Activated naive CD4-positive, alpha-beta T cell treated with anti-CD3 and anti-CD28 coated beads, Interleukin-2, amount 50 U/mL, for 72 hours (primary cell): ENCODE measurements at places on chromosomes 5 and 9. TPM values are rescaled to one million over a fixed set of nuclear protein-coding genes. Genes with fewer than 3 reads are reported as not detected.

Gene PCDHGC5
- not detected for total RNA-seq

Gene IRX2
- total RNA-seq, result not detected

Gene FRMPD1
- not detected for total RNA-seq

Gene CYLC2
- not detected for total RNA-seq

Gene SPINK6
- total RNA-seq, result not detected

DNA sequence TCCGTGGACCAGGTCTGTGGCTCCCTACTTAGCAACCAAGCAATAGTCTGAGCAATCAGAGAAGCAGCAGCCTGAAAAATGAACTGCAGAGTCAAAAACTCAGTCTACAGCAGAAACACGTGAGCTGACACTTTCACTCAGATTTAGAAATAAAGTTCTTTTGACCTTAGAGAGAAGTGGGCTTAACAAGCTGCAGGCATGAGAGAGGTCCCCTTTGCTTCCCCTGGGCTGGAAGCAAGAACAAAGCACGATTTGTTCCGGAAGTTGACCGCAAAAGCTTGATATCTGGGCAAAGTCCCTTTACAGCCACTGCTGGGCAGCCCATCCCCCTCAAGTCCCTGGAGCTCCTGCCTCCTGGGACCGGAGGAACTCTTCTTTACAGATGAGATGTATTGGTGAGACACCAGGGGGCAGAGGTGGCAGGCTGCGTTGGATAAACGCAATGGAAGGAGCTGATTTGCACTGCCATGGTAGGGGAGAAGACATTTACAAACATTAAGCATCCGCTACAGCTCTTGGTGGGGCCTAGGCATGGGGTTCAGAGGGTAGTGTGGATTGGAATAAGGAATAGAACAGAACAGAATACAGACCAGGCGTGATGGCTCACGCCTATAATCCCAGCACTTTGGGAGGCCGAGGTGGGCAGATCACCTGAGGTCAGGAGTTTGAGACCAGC is 5.8 kb upstream of the SOWAHA start:
- DNase-seq, result no peak

DNA sequence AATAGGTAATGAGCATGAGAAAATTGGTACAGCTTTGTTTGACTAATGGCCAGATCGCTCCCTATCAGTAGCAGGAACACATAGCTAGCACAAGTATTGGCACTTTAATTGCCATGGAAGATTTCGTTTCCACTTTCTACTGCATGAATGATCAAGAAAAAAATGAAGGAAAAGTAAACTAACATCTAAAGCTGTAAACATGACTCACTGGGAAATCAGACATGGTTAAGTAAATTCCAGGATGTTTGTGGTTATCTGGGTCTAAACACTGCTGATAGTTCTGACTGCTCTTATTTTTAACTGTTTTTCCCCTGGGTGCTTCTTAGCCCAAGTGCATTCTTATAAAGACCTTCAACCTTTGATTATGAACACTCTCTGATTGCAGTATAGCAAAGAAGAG is 388.9 kb downstream of the NR2F1-AS1 start:
- DNase-seq, result no peak

- no peak for DNase-seq
Observed at GRCh38 chr5:66710557-66711088, 114.4 kb downstream of the MAST4 start.

GRCh38 chr5:98776066-98776705 is 2.7 kb downstream of the RGMB start:
- DNase-seq, result no peak

GRCh38 chr5:112338681-112339337 is 80.3 kb downstream of the EPB41L4A start:
- no peak for DNase-seq

- DNase-seq, result no peak
Observed at GRCh38 chr9:37746448-37747270, 6.9 kb upstream of the TRMT10B start.

GRCh38 chr5:128773378-128773777 is 191.9 kb upstream of the SLC27A6 start:
- DNase-seq, result no peak

DNA sequence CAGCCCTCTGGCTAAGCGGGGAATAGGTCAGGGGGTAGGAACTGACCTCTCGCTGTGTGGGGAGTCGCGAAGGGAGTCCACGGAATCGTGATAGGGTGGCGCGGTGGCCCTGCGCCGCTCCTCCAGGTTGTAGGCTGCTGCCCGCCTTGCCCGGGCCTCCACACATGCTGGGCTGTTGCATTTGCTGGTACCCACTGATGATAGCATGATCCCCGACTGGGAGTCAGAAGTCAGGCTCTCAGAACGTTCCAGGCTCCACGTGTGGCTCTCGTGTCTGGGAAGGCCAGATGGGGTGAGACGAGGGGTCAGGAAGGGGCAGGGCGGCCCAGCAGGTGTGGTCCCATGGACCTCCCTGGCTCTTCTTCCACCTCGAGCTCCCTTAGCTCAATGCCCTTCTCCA is 56.0 kb downstream of the PSD2 start:
- DNase-seq, result no peak

GRCh38 chr5:36181774-36182173 is 29.9 kb downstream of the SKP2 start:
- DNase-seq, result no peak

DNA sequence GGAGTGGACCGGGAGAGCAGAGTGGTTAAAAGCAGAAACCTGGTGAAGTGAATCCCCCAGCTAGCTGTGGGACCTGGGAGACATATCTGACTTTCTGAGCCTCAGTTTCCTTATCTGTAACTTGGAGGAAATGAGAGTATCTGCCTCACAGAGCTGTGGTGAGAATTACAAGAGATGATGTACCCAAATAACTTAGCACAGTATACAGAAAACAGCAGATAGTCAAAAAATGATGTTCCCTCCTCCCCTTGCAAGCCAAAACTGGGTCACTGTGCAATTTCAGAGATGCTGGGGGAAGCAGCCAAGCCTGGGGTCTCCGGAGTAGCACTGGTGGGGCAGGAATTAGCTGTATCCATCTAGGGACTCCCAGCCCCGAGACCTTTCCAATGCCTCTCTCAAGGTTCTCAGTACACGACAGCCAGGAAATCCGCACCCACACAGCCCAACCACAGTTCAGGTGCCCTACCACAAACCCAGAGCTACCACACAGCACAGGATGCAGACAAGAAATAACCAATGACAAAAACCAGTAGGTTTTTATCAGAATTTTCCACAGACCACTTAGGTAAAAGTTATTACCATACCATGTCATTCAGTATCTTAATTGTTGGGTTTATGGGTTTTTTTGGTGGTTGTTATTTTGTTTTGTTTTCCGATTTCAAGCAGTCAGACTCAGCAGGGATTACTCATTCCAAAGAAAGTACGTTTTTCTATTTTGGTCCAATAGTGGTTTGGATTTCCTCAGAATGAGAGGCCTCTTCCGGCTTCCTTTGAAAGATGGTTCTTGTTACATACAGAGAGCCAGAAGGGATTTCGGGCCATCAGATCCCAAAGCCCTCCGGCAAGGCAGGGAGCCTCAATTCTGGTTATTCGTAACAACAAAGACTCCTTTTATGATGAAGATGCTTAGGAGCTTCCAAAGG is 4.9 kb upstream of the HRH2 start:
- peak; percentile 86 for DNase-seq

DNA sequence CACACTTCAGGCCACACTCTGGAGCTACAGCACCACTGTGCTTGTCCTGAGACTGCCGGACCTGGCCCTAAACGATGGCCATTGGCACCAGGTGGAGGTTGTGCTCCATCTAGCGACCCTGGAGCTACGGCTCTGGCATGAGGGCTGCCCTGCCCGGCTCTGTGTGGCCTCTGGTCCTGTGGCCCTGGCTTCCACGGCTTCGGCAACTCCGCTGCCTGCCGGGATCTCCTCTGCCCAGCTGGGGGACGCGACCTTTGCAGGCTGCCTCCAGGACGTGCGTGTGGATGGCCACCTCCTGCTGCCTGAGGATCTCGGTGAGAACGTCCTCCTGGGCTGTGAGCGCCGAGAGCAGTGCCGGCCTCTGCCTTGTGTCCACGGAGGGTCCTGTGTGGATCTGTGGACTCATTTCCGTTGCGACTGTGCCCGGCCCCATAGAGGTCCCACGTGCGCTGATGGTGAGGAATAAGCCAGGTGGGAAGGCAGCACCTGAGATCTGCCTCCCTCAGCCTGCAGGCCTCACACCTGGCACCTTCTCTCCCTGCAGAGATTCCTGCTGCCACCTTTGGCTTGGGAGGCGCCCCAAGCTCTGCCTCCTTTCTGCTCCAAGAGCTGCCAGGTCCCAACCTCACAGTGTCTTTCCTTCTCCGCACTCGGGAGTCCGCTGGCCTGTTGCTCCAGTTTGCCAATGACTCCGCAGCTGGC is 14.7 kb downstream of the CRB2 start:
- no peak for DNase-seq

- DNase-seq, result no peak
Observed at GRCh38 chr9:69746859-69747560, 12.8 kb downstream of the PTAR1 start.

GRCh38 chr5:20033881-20034280 is 45.9 kb upstream of the CDH18 start:
- no peak for DNase-seq

GRCh38 chr5:1490376-1490775 is 33.4 kb downstream of the LPCAT1 start:
- no peak for DNase-seq

- DNase-seq, result no peak
Observed at GRCh38 chr5:18984559-18985080, 1003.4 kb downstream of the CDH18 start.

DNA sequence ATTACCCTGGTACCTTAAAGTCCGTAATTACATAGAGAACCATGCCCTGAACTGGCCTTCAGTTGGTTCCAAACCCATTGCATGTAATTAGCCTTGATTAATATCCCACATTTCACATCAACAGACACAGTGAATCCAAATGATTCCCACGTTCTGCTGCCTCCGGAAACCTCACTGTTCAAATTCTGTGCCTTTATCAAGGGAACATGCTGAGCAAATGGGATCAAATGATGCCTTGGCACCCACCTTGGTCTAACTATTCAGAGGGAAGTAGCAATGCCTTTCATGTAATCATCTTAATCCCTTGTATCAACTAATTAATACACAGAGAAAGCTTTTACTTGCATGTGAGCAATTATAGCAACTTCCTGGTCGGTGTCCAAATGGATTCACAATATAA is 100.6 kb downstream of the EFNA5 start:
- DNase-seq, result no peak

- DNase-seq, result no peak
Observed at GRCh38 chr5:59137846-59138245, 555.0 kb downstream of the RAB3C start.

- DNase-seq, result no peak
Observed at GRCh38 chr5:125390326-125390725, 643.9 kb upstream of the ZNF608 start.

- no peak for DNase-seq
Observed at GRCh38 chr9:87596862-87597261, 99.2 kb downstream of the DAPK1 start.

DNA sequence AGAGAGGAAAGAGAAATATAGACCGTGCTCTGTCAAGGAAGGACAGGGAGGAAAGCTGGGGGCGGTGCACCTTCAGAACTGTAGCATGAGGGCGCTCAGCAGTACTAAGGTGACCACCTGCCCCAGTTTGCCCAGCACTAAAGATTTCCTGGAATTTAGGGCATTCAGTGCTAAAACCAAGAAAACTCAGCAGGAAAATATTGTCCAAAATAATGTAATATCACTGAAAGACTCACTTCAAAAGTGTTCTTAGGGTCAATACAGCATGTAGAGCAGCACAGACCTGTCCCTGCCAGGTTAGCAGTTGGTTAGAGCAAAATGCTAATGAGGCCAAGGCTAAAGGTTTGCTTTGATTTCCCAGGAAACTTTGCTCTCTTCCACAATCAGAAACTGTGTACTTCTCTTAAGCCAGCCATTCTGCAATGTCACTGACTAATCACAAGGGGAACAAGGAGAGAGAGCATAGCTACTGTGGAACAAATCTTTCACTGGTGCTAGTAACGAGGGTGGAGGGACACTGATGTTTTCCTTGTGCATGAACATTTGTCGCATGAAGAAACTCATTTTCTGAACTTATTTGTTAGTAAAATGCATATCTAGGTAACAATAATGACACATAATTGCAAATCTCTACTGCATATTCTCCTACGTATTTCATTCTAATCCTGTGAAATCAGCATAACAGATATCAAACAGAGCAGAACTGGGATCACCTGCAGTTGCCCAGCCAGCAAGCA is 53.0 kb upstream of the GRAMD2B start:
- no peak for DNase-seq

- DNase-seq, result no peak
Observed at GRCh38 chr5:9058161-9058560, 487.7 kb downstream of the SEMA5A start.

DNA sequence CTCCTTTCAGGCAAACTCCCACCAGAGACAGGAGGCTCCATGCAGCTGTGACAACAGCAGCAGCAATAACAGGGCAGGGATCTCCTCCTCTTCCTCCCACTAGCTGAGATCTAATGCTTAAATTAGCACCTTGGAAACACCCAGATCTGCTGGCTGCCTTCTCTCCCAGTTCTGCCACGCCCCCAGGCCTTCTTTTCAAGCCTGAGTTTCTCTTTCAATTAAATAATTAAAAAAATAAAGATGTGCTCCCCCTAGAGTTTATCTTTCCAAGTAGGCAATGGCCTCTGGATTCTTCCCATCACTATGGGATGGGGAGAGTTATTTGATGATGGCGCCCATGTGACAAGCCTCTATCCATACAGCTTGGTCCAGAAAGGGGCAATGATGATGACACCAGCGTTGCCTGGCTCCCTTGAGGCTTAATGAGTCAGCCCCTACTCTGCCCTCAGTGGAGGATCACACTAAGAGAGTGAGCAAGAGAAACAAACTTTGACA is 3.8 kb downstream of the FAM219A start:
- DNase-seq, result peak; percentile 26

DNA sequence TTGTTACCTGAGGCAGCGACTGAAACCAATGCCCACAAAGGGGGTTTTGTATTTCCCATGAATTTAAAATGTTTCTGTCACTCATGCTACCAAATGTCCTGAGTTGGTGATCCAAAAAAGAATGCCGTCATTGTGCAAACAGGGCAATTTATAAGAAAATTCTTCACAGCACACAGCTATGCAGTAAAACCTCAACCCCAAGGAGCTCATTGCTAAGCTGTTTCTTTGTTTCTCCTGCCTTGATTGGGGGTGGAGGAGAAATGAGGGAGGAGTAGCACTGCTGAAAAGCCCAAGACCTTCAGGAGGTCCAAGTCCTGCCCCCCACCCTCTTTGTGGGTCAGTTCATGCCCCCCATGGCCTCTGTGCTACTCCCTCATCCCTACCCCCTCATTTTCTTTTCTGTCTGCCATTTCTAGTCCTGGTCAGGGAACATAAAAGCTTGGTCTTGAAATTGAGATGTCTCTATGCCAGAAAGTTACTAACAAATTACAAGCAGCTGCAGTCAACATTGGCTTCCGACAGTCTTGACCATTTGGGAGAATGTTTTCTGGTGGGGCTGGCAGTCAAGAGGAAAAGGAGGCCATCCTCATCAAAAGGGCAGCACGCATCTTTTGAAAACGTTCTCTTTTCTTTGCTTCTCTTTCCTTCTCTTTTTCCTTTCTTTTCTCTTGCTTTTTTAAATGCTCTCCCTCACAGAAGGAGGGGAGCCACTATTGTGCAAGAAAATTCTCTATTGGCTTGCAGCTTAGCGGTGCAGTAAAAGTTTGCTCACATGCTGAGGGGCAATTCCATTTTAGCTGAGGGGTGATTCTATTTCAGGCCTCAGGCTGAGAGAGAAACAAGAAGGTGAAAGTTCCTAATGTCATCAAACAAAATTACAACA is 133.3 kb downstream of the GCNT1 start:
- no peak for DNase-seq
